Stimulated activated CD4-positive, alpha-beta T cell treated with anti-CD3 and anti-CD28 coated beads, TNF-alpha, amount 100 ng/mL, for 24 hours (primary cell): ENCODE measurements at places on chromosomes 3 and 15.

- DNase-seq = no peak
These were observed 314.9 kb upstream of the TMCO5A start for GRCh38 chr15:37619358-37620042.

DNA sequence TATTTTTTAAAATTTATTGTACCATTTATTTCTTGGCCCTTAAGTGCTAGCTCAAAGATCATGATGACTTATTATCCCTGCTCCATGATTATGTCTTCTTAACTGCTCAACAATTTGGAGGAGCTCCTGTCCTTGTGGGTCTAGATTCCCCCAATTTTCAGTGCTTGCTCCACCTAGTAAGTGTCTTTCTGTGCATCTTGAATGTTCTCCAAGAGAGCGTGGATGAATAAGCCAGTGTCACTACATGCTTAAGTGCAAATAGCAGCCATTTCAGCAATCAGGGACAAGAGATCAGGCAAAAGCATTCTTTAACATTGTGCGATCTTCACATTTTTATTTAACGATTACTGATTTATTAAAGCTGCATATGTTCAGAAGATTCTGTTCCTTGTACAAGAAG is 99.4 kb downstream of the ALCAM start:
- DNase-seq = no peak

GRCh38 chr3:141266186-141266585 is 34.6 kb downstream of the PXYLP1 start:
- DNase-seq = no peak

- no peak for DNase-seq
These were observed 270.0 kb downstream of the GOLGA6L6 start for GRCh38 chr15:20271647-20272046.

DNA sequence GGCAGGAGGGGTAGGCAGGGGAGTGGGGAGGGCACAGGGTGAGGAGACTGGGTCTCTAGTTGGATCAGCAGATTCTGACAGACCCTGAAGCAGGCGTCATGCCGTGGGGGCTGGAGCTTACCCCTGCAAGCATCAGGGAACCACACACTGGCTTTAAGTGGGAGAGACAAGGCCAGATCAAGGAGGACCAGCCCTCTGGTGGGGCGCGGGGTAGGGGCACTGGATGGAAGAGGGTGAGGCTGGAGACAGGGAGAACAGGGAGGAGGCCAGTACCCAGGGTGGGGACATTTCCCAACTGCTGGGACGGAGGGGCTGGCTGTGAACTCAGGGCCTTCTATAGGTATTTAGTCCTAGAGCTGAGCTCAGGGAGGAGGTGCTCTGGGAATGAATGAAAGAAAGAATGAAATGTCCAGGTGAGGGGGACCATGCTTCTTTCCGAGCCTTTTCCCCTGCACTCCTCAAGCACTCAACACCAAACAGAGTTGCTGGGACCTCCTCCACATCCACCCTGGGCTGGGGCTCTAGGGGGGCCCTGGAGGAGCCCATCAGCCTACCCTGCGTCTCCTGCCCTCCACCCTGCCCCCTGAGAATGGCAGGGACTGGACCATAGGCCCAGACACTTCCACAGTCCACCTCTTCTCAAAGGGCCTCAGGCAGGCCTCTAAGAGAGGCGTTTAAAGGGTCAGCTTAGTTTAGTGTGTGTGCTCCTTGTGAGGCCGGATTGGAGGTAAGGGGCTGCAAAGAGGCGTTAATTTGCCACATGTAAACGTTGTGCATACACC is 49.0 kb upstream of the FGD5 start:
- no peak for DNase-seq
